T-helper 1 cell (primary cell): ENCODE measurements at places on chromosomes 6 and 20.

- no peak for DNase-seq
Observed at GRCh38 chr20:37789408-37789807, 95.6 kb downstream of the CTNNBL1 start.

- peak; percentile 87 for DNase-seq
Observed at GRCh38 chr6:3063733-3064700, 4.3 kb upstream of the RIPK1 start.

DNA sequence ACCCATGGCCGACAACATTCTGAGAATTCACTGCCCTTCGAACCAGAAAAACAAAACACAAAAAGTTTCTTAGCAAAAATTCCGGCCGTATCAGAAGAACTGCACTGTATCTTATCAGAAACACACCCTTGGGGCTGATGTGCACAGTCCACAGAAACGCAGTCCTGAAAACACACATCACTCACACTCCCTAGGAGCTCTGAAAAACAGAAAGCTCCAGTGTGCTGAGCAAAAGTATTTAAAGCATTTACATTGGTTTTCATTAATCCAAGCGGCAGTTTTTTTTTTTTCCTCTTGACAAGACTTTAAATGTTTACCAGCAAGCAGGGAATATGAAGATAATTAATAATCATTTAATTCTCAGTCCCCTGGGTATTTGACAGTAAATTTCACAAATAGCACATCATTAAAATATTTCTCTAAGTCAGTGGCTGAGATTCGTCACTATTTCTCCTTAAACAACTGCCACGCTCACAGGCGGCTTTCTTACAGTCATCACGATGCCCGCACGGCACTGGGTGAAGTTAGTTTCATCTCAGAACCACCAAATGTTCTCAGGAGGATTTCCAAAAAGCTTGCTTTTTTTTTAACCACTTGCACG, 13.3 kb downstream of the NFATC2 start:
- DNase-seq, result no peak

- no peak for DNase-seq
Observed at GRCh38 chr20:6157345-6157744, 34.5 kb upstream of the FERMT1 start.

- no peak for DNase-seq
Observed at GRCh38 chr6:73704260-73704659, 8.3 kb downstream of the CD109 start.

- DNase-seq, result no peak
Observed at GRCh38 chr6:85565736-85566135, 27.9 kb downstream of the SNX14 start.
